ENCODE measurements at places on chromosomes 7 and 10.

DNA sequence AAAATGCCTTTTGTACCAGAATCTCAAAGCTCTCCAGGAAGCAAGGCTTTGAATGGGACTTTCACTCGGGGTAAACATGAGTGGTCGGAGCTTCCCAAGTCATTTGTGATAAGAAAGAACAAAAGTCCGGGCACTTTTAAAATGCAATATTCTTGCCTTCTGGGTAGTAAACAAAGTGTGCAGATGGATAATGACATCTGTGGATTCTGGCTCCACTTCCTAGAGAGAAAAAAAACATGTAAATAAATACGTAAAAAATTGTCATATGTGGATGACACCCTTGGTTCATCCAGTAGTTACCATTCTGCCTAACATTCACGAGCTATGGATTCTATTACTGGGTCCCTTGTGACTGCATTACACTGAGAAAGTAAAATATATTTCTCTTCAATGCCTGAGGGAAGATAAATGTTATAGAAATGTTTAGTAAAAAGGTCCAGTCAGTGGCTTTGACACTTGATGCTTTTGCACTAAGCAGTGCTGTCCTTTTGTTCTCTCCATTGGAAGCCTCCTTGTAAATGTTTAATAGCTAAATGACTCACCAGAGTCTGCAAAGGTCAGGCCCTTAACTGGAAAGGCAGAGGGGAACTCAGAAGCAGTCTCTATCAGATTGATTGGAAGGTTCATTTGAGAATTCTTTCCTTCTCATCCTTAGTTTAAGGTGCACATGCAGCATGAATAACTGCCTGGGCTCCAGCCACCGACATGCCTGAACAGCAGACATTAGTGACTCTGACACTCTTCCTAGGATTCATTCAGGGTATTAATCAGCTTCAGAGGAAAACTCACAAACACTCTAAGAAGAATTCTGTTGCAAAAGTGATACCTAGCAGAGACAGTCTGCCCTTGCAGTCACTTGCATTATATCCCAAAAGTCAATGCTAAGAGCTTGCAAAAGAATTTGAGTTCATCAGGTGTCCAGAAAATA lies 11.7 kb upstream of the EDRF1 start:
- no peak for DNase-seq

DNA sequence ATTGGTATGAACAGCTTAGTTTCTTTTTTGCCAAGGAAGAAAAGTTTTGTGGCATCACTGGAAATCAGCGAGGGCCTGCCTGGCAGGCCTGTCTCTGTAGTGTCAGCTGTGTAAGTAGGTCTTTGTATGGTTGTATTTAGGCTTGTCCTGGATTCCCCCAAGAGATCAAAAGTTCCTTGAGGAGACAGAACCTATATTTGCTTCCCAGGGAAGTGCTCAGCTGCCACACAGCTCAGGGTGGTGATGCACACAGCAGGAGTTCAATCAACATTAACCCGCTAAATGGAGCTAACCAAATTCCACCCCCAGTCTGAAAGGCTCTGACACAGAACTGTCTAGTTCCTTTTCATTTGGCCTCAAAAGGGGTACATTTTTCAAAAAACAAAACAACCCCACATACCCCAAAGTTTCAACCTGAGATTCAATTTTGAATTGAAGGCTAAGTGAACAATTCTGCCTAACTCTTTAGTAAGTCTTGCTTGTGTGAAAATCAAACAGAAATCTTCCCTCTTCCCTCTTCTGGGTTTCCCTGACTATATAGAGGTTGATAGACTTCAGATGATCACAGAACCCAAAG lies 124.4 kb downstream of the CLEC2L start:
- DNase-seq, result no peak

DNA sequence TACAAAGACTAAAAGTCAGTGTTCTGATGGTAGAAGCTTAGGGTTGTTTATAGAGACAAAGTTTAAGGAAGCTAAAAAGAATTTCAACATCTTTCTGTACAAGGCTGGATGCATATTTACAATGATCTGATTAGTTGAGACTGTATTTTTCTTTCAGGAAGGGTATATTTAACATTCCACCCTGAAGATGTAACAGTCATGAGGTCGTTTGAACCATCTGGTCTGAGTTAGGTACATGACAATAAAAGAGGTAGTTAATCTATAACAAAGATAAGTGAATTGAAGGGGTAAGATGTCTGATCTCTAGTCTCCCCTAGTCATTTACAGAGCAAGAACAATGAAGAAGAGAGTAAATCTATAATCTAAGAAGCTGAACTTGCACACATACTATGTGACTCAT lies 821.2 kb downstream of the CNTNAP2 start:
- DNase-seq, result no peak

- DNase-seq, result no peak
These were observed 97.7 kb downstream of the TAF3 start for GRCh38 chr10:7915923-7916536.

GRCh38 chr10:3198900-3199299 lies 26.3 kb upstream of the PITRM1 start:
- DNase-seq, result no peak

- DNase-seq, result no peak
These were observed 1.2 kb upstream of the LSM8 start for GRCh38 chr7:118182593-118183427.

DNA sequence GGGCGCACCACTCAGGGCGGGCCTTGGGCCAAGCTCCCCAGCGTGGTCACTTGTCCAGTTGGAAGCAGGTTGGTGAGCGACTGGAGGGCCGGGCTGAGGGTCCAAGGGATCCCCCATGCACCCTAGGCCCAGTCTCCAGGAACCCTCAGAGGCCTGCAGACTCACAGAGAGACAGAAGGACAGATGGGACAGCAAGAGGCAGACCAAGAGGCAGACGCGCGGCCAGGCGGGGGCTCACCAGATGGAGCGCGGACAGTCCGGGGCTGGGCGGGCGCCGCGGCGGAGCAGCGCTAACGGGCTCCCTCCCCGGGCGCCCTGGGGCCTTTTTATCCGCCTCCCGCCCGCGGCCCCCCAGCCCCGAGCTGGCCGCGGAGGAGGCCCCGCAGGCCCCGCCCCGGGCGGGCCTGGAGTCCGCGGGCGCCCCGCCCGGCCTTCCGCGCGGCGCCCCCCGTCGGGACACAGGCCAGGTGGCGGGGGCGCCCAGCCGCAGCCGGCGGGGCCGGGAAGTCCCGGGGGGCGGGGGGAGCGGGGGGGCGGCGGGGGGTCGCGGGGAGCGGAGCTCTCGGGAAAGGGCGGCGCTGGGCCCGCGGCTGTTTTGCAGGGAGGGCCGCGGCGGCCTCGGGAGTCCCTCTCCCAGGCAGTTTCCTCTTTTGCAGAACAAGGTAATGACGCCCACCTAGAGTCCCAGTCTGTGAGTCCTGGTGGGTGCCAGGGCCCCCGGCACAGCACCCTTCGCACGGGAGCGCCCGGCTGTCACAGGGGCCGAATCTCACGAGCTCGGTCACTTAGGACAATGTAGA lies at the start of gene LOXL4:
Gene LOXL4, minus strand, starts transcription at position 301 of the 800 bp plus-strand sequence. CDS start 5,175 bp downstream, outside the sequence.
- DNase-seq, result peak; percentile 21

GRCh38 chr7:1768832-1769231 lies 98.8 kb downstream of the ELFN1 start:
- DNase-seq, result no peak

- no peak for DNase-seq
These were observed 12.1 kb upstream of the CDK6 start for GRCh38 chr7:92848441-92848840.

- DNase-seq, result no peak
These were observed 270.7 kb downstream of the CACNA2D1 start for GRCh38 chr7:82172881-82173280.

- no peak for DNase-seq
These were observed 90.1 kb downstream of the PIP4K2A start for GRCh38 chr10:22624287-22624738.

- no peak for DNase-seq
These were observed 300.5 kb downstream of the C7orf25 start for GRCh38 chr7:42611289-42611928.

- DNase-seq, result no peak
These were observed 10.0 kb downstream of the CAMK2B start for GRCh38 chr7:44315301-44315903.

DNA sequence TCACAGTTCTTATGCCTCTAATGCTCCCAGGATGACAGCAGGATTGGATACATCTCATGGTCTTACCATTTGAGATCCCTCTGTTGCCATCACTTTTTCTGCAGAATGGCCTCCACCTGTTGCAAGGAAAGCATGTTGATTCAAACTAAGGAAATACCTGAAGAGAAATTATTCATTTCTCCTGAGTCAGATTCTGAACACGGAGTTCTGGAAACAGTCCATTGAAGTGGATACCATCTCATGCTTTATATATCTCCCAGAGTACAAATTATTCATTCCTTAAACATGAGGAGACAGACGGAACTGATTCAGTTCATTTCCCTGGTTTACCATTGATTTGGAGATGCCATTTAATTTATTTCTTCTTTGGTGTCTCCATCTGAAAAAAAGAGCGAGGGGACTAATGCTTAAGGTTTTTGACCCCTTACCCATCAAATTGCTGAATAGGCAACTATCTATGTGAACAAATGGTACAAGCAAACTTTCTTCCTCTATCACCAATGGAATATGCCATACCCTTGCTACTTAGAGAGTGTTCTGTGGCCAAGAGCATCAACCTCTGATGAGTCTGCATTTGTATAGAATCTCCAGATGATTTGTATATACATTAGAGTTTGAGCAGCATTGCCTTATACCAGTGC lies 305.0 kb upstream of the LRGUK start:
- no peak for DNase-seq

- DNase-seq, result no peak
These were observed 86.5 kb downstream of the RALA start for GRCh38 chr7:39709768-39710311.

- DNase-seq, result no peak
These were observed 47.8 kb upstream of the GDF10 start for GRCh38 chr10:47252093-47252780.

GRCh38 chr10:132142396-132143161 lies 44.2 kb upstream of the DPYSL4 start:
- peak; percentile 30 for DNase-seq

Data from neuronal stem cell (in vitro differentiated cells).